ENCODE measurements at places on chromosomes 7 and 10.

DNA sequence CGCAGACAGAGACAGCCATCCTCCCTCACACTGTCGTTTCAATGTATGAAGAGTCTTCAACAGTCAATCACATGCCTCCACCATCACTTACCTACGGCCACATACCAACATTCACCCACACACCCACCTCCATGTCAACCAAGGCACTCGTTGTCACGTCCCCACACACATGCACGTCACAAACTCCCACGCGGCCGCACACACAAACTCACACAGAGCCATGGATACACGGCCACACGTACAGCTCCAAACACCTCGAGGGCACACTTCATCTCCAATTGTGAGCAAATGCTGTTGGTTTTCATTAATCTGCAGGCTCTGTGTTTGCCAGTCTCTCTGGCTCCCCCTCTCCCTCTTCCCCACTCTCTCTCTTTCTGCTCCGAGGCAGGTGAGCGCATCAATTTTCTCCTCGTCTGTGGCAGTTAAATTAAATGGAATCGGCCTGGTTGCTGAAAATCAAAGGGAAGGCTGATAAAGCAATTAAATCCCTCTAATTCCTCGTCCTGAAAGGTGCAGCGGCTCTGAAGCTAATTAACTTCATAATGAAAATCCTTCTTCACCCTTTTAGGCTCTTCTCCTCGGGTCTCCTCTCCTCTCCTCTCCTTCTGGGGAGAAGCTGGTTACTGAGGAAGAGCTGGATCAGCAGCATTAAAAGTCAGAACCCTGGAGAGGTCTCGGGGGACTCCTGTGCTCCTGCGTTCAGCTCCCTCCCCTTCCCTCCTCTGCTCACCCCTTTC, 53.8 kb upstream of the SLF2 start:
- no peak for DNase-seq

DNA sequence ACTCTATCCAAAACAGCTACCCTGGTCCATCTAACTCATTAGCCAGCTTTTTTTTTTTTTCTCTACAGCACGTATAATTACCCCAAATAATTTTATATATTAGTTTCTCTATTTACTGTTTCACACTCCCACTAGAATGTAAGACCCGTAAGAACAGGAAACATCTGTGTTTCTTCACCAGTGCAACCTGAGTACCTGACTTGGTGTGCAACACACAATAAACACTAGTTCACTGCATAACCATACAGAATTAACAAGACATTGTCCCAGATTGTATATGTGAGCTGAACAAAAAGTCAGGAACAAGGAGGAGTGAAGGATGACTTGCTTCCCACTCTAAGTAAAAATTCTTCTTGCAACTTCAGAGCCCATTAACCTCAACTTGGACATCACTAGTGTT, 180.2 kb upstream of the AKR1E2 start:
- no peak for DNase-seq

DNA sequence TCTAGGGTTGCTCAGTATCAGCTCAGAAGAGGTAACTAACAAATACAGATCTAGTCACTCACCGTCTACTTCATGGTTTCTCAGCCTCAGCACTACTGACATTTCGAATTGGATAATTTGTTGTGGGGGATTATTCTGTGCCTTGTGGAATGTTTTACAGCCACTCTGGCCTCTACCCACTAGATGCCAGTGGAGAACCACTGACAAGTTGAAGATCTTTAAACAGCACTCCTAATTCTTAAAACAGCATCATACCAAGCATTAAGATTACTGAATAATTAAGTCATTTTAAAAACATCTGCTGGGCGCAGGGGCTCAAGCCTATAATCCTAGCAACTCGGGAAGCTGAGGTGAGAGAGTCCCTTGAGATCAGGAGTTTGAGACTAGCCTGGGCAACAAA, 82.6 kb downstream of the UPF2 start:
- DNase-seq, result no peak

GRCh38 chr10:97279121-97279815, 13.2 kb downstream of the ARHGAP19 start:
- DNase-seq, result no peak

GRCh38 chr10:100192350-100192749, 6.5 kb upstream of the ERLIN1 start:
- DNase-seq, result no peak

GRCh38 chr7:129591868-129592267, 19.7 kb upstream of the NRF1 start:
- no peak for DNase-seq

- DNase-seq, result no peak
Measured at GRCh38 chr10:9147475-9147874, 1093.0 kb downstream of the GATA3 start.

DNA sequence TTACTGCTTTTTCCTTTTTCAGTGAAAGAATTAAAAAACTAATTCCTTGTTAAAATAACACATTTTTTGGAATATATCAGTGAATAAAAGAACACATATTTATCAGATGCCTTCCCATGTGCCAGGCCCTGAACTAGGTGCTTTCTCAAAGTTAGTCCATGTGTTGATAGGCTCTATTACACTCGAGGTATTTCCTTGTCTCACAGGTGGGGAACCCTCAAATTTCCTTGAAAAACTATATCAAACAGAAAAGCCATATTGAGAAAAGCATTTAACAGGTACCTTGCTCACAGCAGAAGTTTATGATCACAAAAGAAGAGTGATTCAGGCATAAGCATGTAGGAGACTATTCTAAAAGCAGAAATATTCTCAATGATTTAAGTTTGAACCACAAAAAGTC, 75.6 kb upstream of the OGDHL start:
- no peak for DNase-seq

- no peak for DNase-seq
Measured at GRCh38 chr7:155252892-155253501, 44.7 kb upstream of the INSIG1 start.

DNA sequence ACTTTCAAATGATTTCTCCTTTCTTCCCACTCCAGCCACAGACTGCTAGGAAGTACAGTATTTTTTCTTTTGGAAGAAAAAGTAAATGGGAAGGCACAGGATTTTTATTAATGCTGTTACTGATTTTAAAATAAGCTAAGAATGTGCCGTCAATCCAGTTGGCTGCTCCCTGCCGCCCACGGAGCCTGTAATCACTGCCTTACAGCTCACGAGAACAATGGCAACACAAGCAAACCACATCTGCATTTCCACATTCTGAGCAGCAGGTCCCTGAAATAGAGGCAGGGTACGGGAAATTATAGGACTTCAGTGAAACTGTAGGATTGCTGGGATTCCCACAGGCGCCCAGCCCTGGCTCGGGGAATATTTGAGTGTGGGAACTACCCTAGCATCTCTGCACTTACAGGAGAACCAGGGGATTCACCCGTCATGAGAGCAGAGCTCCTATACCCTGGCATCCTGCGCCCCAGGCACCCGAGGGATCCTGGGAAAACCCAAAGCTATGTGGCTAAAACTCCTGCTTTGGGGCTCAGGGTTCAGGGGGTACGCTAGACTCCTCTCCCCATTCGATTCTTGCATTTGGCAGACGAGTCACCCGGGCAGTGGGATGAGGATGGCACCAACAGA, 72.9 kb upstream of the TNS3 start:
- DNase-seq, result no peak
